ENCODE measurements at places on chromosomes 7 and 10.

DNA sequence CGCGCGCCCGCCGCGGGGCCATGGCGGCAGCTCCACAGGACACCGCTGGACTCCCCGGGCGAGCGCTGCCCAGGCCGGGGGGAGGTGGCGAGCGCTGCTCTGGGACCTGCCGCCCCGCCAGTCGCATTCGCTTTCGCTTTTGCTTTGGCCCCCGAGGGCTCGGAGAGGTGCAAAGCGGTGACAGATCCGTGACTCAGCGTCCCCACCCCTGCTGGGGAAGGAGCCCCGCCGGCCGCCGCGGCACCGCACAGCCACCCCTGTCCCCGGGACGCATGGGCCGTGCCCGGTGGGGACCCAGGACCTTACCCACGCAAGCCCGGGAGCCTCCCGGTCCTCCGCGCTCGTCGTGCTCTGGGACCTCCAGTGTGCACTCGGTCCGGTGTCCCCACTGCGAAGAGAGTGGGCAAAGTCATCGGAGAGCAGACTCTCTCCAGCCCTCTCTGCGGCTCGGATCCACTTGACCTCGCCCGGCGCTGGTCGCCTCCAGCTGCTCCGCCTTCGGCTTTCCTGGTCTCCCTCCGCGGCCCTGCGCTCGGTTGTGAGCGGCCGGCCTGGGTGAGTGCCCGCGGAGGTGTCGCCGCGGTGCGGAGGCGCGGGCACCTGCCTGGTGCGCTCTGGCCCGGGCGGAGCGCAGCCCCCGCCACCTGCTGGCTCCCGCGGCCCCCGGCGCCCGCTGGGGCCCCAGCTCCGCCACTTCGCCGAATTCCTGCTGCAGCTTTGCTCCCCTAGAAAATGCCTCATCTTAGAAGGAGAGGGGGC is at the start of gene IL15RA:
Gene IL15RA (minus strand): TSS at position 73 of the 759 bp plus-strand sequence. CDS start 51 bp downstream, at position 22.
- DNase-seq = peak; percentile 77

DNA sequence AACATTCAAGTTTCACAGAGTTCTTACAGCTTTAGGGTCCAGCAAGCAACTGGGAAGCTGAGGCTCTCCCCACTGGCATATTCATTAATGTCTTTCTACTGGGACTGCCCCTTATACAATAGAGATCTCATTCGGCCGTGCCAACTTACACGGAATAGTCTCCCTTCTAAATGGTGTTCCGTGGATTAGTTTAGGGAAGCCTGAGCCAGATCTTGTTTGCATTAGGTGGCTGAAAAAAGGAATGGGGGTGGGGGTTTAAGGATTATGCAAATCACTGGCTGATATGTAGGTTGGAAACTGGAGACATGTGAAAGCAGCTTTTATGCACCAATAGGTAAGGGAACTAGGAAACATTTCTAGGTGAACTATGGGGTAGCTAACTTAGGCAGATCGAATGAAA is 218.3 kb downstream of the TRIL start:
- no peak for DNase-seq

- no peak for DNase-seq
Observed at GRCh38 chr7:2622869-2623697, 8.7 kb upstream of the TTYH3 start.

DNA sequence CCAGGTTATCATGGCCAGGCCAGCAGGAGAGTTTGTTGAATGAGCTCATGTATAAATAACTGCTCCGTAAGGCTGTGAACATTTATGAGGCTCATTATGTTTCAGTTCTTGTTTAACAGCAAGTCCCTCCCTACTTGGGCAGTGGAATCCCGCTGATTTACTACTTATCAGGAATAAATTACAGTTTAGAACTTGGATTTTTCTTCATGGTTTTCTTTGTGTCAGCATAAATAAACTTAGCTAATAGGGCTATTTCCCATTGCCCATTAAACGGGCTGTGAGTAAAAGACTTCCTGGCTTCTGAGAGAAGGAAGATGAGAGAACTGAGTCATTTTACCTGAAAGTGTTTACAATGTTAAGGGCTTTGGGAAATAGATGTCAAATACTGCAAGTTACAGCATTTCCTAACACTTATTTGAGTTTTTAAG is 701.6 kb upstream of the ANKRD30A start:
- DNase-seq = no peak

GRCh38 chr7:135974667-135975066 is 2.5 kb downstream of the MTPN start:
- no peak for DNase-seq

- no peak for DNase-seq
Observed at GRCh38 chr7:116167177-116167576, 43.2 kb upstream of the TES start.

DNA sequence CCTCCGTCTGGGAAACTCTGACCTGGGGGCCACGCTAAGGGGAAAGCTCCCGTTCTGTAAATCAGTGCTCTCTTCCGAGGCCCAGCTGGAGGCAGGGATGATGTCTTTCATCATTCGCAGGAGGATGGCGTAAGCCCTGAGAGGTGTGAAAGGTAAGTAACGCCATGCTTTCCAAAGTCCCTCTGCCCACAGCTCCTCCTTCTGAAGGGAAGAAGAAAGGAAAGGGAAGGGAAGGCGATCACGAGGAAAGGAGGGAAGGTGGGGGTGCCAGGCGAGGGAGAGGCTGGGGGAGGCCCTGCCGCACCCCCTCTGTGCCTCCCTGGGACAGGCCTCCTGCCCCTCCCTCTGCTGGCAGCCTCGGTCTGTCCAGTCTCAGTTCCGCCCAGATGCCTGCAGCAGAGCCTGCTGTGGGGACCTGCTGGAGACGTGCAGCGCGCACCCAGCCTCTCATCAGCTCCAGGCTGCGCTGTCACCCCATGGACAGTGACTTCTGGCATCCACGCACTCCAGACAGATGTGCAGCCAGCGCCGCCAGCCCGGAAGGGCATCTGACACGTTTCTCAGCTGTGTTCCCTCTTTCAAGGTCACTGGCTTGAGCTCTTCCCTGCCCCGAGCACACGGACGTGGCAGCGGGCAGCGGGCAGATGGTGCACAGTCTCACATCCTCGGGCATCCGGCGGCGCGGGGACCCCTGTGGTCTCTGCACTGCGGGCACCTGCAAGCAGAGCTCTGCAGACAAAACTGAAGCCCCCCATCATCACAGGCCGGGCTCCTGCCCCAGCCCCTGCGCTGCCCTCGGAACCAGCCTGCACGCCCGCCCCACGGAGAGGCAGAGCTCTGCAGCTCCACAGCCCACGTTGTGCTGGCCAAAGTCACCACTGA is 60.6 kb downstream of the INSIG1 start:
- no peak for DNase-seq

DNA sequence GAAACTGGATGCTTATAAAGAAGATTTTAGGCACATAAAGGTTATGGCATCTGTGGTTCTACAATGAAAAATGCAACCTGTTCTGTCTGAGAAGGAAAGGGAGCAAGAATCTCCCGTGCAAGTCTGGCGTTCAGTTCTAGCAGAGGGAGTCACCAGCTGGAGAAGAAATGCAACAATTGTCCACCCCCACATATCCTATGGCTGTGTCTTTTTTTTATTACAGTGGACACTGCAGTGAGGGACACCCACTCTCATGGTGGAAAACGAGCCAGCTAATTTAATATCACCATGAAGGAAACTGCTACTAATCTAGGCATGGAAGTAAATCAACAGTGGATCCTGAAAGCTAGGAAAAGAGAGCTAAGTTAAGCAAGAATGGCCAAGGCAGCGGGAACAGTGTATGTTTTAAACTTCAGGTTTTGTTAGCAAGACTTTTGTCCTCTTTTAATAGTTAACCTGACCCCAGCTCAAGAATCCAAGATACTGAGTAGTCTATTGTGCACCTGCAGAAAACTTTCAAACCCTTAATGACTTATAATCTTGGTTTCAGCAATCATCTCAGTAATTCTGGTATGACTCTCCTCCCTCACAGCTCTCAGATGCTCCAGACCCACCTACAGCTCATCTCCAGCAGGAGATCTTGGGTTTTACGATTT is 149.3 kb downstream of the FGFR2 start:
- no peak for DNase-seq

DNA sequence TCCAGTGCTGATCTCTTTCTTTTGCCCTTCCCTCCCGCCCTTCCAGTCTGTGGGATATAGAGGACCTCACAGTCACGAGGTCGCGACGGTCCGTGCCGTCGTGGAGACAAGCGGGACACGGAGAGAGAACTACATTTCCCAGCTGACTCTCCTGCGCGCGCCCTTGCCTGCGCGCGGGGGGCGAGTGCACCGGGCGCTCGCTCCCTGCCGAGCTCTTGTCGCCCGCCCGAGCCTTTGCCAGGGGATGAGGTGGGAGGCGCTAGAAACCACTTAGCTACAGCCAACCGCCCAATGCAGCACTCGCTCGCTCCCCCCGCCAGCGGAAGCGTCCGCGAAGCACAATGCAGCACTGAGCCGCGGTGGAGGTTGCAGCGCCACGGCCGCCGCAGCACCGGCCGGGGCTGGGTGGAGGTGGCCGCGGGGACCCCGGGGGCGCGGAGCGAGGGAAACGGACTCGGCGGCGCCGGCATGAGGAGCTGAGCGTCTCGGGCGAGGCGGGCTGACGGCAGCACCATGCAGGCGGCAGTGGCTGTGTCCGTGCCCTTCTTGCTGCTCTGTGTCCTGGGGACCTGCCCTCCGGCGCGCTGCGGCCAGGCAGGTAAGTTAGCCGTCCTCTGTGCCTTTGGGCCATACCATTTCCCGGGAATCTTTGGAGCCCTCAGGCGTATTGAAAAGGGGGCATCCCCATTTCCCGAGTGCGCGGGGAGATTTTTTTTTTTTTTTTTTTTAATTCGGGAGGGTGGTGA is at the start of gene ADAM22:
Gene ADAM22 (plus strand): TSS at position 299 of the 746 bp plus-strand sequence. CDS start 215 bp downstream, at position 514.
- DNase-seq = peak; percentile 77

DNA sequence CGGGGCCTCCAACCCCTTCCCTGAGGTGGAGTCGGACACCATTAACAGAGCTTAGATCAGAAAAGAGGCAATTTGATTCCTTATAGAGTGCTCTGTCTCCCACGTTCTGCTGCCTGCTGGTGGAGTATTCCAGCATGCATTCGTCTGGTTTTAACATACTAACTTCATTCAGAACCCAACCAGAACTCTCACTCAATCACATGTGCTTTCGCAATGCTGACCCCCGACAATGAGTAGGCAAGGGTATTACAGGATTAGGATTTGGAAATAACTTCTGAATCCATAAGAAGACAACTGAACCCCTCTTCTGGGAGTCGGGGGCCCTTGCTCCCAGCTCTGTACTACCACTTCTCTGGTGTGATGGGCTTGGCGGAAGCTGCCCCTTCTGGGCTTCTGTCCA is 55.7 kb upstream of the HABP2 start:
- no peak for DNase-seq

- DNase-seq = no peak
Observed at GRCh38 chr10:130934293-130935127, 377.0 kb downstream of the TCERG1L start.

- DNase-seq = no peak
Observed at GRCh38 chr10:23525406-23525805, 86.5 kb downstream of the OTUD1 start.

DNA sequence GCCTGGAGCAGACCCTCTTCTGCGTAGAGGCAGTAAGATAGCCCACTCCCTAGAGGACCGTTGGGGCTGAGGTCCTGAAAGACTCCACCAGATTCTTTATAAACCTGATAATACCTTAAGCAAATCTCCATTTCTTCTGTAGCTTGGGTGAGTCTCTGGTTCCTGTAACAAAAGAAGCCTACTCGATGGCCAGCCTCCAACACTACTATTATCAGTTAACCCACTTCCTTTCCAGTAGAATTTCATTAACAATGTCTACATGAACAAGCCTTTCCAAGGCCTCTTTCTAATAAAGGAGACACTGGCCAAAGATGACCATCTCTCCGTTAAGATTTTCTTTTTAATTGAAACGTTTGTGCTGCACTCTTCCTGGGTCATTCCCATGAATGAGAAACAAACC is 201.7 kb upstream of the KCTD7 start:
- DNase-seq = no peak

DNA sequence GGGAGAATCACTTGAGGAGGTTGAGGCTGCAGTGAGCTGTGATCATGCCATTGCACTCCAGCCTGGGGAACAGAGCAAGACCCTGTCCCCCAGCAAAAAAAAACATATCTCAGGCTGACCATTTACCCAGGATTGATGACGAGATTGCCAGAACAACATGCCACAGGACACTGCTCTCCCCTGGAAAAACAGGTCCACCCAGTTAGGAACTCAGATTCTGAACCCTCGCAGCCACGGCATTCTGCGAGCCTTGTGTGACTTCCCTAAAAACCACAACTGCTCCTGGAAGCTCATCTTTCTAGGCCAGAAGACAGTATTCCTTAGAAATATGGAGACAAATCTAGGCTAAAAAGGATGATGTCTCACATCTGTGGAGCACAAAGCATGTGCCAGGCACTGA is 42.1 kb upstream of the SH2B2 start:
- no peak for DNase-seq

- no peak for DNase-seq
Observed at GRCh38 chr7:78967046-78967445, 486.4 kb downstream of the MAGI2 start.

GRCh38 chr7:8172372-8173354 is 89.3 kb downstream of the ICA1 start:
- no peak for DNase-seq

DNA sequence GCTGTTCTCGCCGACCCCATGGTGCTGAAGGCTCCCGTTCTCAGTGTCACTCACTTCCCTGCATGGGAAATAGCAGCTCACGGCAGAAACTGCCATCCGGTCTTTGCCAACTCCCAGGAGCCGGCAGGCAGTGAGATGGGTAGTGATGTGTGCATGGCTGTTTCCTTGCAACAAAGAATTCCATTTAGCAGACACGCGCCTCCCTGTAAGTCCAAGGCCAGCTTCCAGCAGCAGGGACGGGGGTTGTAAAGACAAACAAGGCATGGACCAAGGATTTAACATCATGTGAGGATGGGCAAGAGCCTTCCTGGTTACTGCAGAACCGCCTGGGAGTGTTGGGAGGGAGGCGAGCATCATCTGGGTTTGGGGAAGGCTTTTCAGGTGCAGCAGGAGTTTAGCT is 273.1 kb downstream of the GLRX3 start:
- no peak for DNase-seq

- DNase-seq = no peak
Observed at GRCh38 chr10:93541402-93542357, 24.8 kb upstream of the FFAR4 start.

- DNase-seq = no peak
Observed at GRCh38 chr7:191105-191980, 1.0 kb upstream of the FAM20C start.
